SW480 (cell line): ENCODE measurements at places on chromosomes 6 and 20.

- no peak for DNase-seq
Measured at GRCh38 chr6:2183246-2183645, 62.2 kb downstream of the GMDS start.

- DNase-seq, result no peak
Measured at GRCh38 chr6:157650801-157651200, 172.2 kb upstream of the SNX9 start.

DNA sequence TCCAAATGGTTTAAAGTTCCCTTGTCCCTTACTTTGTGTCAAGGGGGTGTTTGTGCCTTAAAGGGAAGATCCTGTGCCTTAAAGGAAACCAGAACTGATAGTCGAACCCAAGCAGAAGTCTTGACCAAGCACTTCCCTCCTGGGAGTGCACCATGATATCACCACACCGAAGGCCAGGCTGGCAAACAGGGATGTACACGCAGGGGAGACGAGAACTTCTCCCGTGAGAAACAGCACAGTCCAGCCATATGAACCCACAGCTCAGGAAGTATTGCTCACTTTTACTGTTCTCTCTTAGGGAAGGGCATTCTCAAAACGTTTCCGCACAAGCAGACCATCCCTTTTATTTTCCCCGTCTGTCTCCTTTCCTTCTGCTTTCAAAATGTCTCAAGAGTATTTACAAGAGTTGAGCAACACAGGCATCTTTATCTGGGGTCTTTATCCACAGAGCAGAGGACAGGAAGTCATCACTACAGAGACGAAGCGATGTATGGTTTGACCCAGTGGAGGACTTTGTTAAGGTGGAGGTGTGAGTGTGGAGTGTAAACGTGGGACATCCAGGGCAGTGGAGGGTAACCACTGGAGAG, 12.8 kb upstream of the SERPINB1 start:
- no peak for DNase-seq

GRCh38 chr6:139597771-139598755, 223.6 kb upstream of the CITED2 start:
- peak; percentile 32 for DNase-seq

DNA sequence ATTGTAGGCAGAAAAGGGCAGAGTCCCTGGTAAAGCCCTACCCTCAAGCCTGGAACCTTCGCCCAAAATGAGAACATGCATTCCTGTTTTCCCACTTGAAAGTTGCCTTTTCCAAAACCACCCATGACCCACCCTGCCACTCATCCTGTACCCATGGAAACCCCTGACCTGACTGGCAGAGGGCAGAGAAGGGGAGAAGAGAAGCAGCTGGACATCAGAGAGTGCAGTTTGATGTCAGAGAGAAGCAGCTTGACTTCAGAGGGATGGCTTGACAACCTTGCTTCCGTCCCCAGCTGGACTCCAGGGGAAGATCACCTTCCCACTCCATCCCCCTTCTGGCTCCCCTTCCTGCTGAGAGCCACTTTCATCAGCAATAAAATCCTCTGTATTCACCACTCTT, 123.6 kb upstream of the SHLD1 start:
- no peak for DNase-seq

GRCh38 chr20:46954490-46955038, 59.9 kb downstream of the EYA2 start:
- DNase-seq, result no peak

DNA sequence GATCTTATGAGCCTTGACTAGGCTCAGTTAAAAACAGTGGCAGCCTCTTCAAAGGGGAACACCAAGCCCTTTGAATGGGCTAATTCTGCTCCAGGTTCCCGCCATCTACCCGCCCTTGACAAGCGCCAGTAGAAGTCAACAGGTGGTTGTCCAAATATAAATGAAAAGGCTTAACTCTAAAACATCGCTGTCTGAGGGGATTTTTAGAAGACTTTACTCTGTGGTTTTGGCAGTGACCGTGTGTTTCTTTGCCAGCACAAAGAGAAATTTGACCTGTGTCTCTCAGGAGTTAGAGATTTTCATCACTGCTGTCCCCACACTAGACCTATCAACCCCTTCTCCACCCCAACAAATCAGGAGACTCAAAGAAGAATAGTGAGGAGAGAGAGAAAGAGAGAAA, 19.8 kb upstream of the SIM1 start:
- no peak for DNase-seq

DNA sequence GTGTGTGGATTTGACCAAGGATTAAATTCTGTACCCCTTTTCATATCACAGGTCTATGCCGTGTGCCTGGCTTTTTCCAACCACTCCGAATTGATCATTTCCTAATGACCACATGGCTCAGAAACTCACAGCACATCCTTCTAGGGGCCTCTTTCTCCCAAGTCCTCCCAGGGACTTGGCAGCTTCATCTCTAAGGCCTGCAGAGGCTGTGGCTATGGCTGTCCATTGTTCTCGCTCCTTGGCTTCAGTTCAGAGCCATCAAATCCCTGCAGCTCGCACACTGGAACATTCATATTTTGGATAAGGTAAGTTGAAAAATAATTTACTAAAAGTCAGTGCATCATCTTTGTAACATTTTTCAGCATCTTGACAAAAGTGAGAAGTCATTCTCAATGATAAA, 497.2 kb upstream of the CDH4 start:
- no peak for DNase-seq

- no peak for DNase-seq
Measured at GRCh38 chr6:30007132-30007764, 53.8 kb upstream of the POLR1H start.

- no peak for DNase-seq
Measured at GRCh38 chr20:4153251-4153650, 137.9 kb upstream of the RNF24 start.

GRCh38 chr6:142898927-142899895, 45.8 kb downstream of the HIVEP2 start:
- DNase-seq, result no peak

DNA sequence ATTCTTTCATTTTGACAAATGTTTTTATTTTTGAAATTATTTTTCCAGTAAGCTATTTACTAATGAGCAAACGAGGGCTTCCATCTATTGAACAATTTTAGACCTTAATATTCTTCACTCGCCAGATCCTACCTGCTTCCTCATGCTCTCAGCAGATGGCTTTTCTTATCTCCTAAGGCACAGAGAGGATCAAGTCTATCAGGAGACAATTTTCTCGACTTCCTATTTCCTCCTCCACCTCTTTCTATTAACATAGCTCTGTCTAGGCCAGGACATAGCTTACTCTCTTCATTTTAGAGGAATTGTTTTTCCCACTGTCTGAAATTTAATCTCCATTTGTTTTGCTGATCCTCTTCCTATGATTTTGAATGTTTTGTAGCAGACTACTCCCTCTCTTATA, 87.0 kb upstream of the MAN1A1 start:
- no peak for DNase-seq

DNA sequence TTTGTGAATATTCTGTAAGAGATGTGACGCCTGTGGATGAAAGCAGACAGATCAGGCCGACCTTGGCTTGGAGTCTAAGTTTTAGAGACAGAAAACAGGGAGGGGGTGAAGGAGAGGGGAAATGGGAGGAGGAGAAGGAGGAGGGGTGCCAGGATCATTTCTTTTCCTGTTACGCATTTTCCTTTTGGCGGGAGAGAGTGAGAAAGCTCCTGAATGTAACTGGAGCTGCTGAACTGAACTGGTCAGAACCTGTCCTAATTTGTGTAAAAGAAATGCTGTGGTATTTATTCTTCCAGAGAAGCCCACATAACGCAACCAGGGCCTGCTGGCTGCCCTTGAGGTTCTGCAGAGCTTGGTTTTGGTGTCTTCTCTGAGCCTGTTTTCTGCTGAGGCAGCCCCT, 41.9 kb downstream of the UTRN start:
- no peak for DNase-seq

DNA sequence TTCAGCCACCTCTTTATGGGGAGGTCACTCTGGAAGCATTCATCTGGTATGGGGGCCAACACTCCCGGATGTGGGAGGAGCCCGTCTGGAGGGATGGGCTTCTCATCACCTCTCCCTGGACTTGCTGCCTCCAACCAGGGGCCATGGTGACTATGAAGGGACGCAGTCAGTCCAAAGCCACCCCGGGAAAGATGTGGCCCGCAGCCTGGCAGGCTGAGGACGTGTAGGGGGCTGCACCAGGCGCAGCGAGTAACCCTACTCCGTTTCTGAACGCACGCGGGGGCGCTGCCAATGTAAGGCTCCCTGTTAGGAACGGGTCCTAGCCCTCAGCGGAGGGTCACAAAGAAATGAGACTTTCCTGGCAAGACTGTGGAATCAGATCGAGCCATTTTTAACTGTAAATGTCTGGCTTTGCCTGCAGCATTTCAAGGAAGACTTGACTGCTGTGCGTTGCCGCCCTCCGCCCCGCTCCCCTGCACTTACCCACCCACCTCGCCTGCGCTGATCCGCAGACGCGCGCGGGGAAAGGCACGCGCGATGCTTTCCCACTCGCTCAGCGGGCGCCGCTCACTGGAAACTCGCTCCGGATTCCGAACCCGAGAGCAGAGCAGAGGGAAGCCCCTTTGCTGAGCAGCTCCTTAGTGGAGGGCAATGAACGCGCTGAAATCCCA, 55.1 kb downstream of the IL20RA start:
- peak; percentile 67 for DNase-seq

DNA sequence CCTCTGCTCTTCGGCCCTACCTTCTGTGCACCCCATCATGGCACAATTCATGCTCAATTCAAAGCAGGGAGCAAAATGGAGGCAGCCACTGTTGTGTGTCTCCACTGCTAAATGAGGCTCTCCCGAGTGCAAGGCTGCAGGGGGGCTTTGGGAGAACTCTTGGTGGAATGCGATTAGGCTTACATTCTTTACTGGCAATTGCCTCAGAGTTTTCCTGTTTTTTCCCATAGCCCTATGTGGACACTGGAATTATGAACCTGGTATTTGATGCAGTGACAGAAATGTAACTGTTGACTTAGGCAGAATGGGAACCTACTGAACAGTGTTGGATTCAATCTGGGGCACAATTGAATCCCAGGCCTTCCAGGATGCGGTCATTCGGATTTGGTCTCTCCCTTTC, 187.9 kb upstream of the GMDS start:
- no peak for DNase-seq

DNA sequence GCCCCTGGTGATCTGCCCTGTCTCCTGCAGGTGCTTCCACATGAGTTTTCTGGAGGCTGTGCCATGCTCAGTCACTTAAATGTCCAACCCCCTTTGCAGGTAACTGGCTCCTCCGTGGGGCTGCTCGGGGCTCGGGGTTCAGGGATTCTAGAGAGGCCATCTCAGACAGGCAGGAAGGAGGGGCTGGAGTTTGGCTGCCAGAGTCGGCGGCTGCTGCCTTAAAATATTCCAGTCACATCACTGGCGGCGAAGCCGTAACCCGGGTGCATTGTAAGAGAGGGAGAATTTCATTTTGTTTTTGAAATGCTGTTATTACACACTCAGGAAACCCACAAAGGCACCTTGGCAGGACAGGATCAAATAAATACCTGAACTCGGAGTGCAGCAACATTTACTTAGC, 212.9 kb upstream of the PMEPA1 start:
- no peak for DNase-seq

GRCh38 chr20:44643596-44644229, 7.8 kb downstream of the ADA start:
- DNase-seq, result peak; percentile 34

GRCh38 chr6:51531623-51532022, 555.8 kb downstream of the PKHD1 start:
- DNase-seq, result peak; percentile 19

DNA sequence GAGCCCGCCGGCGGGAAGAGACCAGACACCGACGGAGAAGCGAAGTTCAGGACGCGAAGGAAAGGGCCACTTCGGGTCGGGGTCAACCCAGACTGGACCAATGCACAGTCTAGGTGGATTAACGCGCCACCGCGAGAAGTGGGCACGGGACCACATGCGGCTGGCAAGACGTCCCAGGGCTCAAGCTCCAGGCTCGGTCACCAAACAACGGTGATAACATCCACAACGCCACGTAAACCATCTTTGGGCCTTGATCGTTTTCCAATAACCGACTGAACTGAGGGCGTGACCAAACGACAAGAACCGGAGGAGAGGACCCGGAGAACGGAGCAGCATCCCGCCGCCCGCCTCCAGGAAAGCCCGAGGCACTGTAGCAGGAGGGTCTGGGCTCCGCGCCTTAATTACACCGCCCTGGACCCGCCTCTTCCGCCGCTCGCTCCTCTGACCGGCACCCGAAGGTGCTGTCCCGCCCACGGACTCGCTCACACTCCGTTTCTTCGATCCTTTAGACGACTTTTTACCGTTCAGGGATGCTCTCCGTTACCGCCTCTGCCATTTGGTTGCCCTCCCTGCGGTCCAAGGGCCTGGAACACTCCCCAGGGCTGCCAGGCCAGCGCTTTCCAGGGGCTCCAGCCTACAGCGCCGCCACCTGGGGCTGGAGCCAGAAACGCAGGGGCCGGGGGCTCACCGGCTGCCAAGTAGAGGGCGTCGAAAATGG, 44.1 kb downstream of the DPPA5 start:
- no peak for DNase-seq

DNA sequence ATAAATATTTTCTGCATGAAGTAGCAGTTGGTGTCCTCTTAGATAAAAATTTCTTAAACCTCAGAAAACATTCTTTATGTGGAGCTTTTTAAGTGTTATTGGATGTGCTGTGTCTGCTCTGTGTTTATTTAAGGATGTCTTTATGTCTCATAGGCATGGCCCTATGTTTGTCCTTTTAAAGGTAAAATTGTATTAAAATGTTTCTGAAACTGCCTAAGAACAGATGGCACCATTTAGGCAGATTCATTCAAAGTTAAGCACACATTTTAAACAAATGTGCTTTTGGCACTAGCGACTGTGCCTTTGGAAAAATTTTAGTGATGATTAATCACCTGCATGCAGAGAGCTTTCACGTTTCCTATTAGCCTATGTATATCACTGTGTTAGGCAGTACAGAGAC, 125.2 kb downstream of the KIF6 start:
- no peak for DNase-seq

DNA sequence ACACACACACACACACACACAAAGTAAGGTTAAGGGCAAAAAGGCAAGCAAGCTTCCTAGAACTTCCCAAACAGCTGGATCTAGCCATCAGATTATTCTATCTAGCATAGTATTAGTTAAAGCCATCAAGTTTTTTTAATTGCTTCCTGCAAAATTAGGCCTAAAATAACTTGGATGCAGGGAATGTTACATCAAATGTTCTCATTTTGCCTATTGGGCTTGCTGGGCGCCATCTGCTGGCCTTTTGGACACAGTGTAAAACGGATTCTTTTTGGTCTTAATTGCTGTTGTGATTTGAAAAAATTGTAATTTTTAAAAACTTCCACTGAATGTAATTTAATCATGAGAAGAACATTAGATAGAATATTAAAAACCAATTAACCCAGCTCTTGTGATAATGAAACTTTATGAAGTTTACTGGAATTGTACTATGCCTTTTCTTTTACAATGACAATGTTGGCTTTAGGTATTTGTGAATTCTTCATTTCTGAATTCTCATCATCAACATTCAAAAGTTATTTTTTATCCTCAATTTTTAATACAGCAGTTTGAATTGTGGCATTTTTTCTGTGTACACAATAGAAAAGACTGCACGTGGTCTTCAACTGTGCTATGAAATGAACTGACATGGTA, 6.8 kb downstream of the MKKS start:
- peak; percentile 45 for DNase-seq

DNA sequence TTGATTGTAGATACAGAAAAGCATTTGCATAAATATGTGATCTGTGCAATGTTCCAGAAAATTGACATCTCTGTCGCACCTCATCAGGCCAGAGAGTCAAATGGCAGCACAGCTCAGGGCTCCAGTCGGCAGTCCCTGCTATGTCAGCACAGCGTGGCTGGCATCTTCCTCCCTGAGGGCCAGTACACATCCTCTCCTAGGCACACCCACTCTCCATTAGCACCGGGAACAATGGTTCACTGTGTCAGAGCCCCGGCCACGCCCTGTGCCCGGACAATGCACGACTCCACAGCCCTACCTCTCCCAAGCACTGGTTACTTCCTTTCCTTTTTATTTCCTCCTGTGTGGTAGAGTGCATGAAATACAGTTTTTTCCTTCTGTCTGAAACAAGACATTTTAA, 114.9 kb downstream of the FOXC1 start:
- peak; percentile 95 for DNase-seq
